ENCODE measurements at places on chromosomes 4 and X.

DNA sequence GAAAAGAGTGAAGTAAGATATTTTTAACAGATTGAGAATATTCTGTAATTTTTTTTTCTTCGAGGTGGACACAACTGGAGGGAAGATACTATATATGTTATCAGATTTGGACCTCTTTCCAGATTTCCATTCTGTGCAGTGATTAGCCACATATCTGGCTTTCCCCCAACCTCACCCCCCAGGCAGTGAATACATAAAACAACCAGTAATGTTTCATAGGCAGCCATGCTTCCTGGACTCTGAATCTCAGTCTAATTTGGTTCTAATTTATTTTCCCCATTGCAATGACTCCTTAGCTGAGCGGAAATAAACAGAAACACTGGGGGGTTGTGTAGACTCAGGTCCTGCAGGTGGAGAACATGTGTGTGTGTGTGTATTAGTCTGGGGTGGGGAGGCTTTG is 226.5 kb downstream of the FBXW7 start:
- DNase-seq = no peak

GRCh38 chr4:104064646-104065577 is 345.1 kb upstream of the TACR3 start:
- peak; percentile 4 for DNase-seq

DNA sequence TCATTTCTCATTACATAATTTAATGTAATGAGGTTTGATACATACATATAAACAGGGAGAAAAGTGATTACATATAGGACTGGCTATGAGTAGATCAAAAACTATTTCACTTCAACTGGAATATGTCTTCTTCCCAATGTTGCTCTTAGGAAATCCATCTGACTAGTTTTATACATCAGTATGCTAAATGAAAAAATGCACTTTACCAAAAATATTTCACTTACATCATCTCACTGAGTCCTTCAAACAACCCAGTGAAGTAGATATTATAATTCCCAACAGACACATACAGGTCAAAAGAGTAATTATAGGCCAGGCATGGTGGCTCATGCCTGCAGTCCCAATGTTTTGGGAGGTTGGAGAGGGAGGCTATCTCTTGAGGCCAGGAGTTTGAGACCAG is 215.9 kb downstream of the MID1 start:
- no peak for DNase-seq

DNA sequence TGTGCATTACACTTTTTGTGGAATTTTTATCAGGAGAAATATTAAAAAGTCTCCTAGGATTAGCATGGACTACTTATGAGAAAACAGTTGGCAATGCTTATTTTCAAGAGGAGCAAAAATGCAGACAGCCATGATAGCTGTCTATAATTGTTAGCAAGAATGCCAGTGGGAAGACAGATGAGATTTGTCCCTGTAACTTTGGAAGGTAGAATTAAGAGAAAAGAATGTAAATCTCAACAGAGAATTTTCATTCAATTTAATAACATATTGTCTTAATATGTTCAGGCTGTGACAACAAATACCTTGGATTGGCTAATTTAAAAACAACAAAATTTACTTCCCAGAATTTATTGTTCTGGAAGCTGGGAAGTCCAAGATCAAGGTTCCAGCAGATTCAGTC is 349.2 kb downstream of the IQCM start:
- no peak for DNase-seq

- DNase-seq = no peak
Observed at GRCh38 chrX:130426531-130426930, 24.7 kb downstream of the RBMX2 start.

DNA sequence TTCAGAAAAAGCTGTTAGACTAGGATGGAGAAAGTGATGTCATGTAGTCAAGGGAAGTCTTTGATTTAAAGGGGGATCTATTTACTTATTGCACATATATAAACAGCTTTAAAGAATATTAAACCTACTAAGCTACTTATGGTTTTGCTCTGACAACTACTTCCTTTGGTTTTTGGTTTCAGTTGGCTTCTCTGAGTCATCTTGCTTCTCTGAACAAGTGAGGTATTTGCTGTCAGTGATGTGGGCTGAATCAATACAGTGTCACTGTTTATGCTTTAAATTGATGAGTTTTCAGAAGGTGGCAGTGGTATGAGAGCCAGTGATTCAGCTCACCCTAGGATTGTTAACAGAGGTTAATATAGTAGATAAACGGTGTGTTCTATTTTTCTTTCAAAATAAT is 75.1 kb downstream of the CEP44 start:
- DNase-seq = peak; percentile 52

GRCh38 chr4:20252656-20253282 is 1.1 kb downstream of the SLIT2 start:
- peak; percentile 33 for DNase-seq

DNA sequence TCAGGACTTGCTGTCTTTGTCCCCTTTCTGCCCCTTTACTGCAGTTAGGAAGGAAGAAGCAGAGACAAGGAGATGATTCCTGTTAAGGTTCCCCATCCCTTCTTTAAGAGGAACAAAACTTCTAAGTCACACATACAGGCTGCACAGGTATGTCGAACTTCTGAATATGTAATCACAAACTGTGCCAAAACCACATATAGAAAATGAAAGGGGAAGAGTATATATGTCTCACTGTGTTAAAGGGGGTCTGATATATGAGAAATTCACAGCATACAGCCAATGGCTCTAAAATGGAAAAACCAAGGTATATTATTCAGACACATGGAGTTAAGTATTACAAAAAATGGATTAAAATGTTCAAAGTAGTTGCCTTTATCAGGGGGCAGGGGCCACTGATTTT is 11.7 kb downstream of the CFAP97 start:
- DNase-seq = peak; percentile 64

- DNase-seq = no peak
Observed at GRCh38 chrX:75106772-75107171, 49.3 kb downstream of the ABCB7 start.

DNA sequence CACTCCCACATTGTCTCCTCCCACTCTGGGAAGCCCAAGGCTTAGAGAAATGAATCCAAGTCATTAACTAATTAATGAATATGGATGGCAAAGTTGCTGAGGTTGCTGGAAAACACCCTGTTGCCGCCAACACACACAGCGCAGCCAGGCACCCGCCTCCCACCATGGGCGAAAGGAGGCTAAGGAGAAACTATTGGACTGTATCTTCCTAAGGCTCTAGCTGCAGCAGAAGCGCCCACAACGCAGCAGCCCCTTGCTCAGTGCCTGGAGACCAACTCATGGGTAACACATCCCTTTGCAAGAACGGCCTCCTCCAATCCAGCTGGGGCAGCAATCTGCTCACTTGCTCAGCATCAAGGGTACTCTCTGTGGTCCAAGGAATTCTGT is 34.2 kb downstream of the TSC22D3 start:
- no peak for DNase-seq

DNA sequence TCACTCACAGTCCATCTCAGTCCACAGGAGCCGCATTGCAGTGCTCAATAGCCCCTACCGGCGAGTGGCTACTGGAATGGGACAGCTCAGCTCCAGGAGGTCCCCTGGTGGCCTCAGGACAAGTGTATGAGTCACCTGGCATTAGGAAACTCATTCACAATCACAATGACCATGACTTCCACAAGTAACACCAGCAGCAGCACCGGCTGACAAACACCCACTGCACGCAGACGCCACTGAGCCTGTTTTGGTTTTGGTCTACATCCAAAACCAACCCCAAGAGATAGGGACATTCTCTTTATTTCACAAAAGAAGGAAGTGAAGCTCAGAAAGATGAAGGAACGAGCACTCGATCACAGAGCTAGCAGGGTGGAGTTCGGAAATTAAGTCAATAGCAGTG is 8.1 kb downstream of the JAKMIP1 start:
- no peak for DNase-seq

GRCh38 chr4:108890484-108890881 is 127.6 kb upstream of the ETNPPL start:
- no peak for DNase-seq

DNA sequence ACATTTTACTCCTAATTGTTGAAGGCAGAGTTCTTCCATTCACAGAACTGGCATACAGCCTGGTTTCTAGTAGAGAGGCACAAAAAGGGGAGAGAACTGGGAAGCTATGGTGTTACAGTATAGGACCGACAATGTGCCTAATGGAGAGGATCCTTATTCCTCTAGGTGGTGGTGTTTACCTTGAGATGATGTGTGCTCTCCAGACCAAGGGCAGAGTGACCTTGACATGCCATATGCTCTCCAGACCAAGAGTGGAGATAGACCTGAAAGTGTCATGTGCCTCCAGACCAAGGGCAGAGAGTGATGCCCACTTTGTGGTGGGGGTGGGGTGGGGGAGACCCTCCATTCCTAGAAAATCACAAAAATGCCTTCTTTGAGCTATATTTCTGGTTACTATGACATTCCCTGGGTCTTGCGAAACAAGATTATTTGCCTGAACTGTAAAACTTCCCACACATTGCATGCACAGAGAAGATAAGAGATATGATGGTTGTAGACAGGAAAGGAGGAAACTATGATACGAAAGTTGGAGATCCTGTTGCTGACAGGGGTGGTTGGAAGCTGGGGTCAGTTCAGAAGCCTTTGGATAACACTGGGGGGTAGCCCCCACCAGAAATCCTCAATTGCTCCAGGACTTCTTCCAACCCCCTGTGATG is 119.7 kb downstream of the TEX13C start:
- no peak for DNase-seq

DNA sequence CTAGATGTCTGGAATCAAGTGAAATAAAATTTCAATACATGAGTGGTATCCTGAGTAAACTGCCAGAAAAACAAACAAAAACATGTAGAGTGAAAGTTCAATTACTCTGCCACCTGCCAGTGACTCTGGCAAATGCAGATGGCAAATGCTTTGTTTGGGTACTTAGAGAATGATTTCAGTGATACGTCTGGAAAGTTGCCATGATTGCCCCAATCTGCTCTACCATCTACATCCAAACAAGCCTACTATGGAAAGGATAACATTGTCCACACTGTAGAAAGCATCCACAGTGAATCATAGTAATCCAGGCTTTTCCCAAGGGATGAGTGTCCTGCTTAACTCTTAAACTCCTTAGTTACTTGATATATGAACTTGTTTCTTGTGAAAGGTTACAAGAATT is 3.4 kb downstream of the SPATA4 start:
- DNase-seq = no peak

- no peak for DNase-seq
Observed at GRCh38 chr4:38662522-38663089, 1.4 kb upstream of the KLF3 start.

DNA sequence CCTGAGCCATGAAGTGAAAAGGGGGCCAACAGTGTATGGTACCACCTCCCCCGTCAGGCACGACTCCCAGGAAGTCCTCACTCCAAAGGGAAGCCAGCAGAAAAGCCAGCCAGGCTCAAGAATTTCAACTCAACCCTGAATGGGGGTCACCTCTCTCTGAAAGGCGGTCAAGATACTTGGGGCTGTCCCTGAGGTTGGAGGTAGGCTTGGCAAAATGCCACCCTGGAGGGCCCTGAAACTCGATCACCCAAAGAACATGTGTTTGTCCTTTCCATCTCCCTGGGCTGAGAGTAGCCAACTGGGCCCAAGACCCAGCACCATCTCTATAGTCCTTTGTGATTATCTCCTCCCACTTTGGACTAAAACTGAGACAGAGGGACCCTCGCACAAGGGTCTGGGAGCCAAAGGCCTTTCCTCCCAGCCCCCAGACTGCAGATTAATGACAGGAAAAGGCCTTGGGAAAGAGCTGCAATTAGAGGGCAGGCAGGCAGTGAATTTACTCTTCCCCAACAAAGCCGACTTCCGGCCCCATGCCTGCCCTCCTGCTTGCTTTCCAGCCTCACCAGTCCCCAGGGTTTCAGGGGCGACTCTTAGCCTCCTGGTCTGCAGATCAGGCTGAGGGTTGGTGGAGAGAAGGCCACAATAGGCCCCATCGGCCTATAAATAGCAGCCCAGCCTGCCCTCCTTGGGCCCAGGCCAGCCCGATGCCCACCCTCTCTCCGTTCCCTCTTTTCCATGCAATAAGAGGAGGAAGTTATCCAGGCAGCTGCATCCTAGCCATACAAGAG is 5.6 kb downstream of the SASH3 start:
- no peak for DNase-seq

GRCh38 chr4:17313194-17313593 is 198.7 kb downstream of the QDPR start:
- DNase-seq = no peak

GRCh38 chr4:146029939-146030710 is 91.5 kb upstream of the ZNF827 start:
- DNase-seq = peak; percentile 21

GRCh38 chr4:110020139-110020538 is 107.5 kb downstream of the EGF start:
- DNase-seq = no peak

- DNase-seq = peak; percentile 74
Observed at GRCh38 chr4:71184195-71184781, 154.5 kb upstream of the SLC4A4 start.

GRCh38 chr4:124745985-124746801 is 33.7 kb upstream of the ANKRD50 start:
- DNase-seq = no peak

DNA sequence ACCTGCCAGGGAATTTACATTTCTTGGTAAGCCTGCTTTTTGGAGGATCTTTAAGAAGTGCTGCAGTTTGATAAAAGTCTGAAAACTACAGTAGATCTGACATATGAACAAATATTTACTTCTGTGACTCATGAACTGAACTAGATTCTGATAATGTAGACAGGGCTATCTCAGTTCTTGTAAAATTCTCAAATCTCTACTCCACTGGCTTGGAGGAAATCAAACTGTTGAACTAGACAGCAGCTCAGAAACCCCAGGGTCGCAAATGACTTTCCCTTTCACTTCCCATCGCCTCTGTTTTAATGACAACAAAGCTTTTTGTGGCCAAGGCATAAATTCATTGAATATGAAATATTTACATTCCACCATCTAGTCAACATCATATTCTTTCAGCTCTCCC is 15.4 kb upstream of the OCIAD1 start:
- peak; percentile 46 for DNase-seq

- no peak for DNase-seq
Observed at GRCh38 chr4:158538176-158538575, 16.5 kb downstream of the RXFP1 start.

- DNase-seq = no peak
Observed at GRCh38 chr4:131450572-131451209, 1698.4 kb upstream of the PCDH10 start.

- DNase-seq = no peak
Observed at GRCh38 chr4:163072222-163072621, 94.5 kb downstream of the NAF1 start.

GRCh38 chr4:112172180-112172579 is 26.9 kb downstream of the FAM241A start:
- DNase-seq = peak; percentile 48

DNA sequence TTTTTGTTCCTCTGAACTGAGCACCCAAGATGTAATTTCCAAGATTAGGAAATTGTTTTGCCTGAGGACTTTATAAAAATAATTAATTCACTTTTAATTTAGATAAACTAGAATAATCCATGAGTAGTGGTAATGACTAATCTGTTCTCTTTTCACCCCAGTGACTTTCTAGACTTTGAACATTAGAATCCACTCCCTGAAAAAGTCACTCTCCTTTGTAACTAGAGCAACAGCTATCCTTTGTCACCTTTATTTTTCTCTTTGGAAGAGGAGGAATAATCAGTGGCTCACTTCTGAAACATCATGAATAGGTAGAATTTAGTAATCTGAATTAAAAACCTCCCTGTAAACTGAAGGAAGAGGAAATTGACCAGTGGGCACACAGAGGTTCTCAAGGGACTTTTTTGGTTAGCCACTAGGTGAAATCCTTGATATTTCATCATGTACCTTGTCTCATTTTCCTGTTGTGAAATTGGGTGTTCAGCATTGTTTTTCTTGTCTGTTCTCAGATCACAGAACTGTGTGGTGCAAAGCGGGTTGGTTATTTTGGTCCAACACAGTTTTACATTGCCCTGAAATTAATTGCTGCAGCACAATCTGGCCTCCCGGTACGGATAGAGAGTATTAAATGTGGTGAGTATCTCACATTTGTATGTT is 59.4 kb downstream of the REPS2 start:
- DNase-seq = no peak
